B cell (primary cell): ENCODE measurements at places on chromosomes 5 and 9.

DNA sequence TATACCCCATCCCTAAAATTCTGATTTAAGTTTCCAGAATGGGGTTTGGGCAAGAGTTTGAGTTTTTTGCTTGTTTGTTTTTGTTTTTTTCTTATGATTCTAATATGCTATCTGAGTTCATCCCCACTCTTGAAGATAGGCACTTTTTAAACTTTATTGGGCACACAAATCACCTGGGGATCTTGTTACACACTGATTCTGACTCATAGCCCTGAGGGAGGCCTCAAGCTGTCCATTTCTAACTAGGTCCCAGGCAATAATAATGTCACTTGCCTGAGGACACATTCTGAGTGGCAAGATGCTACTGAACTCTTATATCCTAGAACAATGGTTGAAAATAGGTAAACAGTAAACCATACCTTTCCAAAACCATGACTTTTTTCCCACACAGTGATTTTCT lies 22.8 kb upstream of the ABLIM3 start:
- DNase-seq: no peak

DNA sequence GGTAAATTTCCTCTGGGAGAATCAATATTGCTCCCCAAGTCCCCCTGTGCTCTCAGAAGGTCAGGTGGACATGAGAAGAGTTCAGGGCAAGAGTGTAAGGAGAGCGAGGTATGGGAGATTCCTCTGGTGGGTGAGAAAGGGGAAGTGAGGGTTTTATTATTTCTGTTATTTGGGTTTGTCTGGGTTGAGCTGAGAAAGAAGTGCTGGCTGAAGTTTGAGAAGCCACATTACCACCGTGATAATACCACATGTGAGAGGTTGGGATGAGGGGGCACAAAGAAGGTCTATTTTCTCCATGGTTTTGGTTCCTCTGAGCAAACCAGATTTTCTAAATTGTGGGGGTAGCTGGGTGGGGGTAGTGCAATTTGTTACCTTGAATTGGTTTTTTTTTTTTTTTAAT lies 350.4 kb downstream of the OSTF1 start:
- no peak for DNase-seq

GRCh38 chr5:138883211-138883610 lies 8.1 kb upstream of the LRRTM2 start:
- no peak for DNase-seq

DNA sequence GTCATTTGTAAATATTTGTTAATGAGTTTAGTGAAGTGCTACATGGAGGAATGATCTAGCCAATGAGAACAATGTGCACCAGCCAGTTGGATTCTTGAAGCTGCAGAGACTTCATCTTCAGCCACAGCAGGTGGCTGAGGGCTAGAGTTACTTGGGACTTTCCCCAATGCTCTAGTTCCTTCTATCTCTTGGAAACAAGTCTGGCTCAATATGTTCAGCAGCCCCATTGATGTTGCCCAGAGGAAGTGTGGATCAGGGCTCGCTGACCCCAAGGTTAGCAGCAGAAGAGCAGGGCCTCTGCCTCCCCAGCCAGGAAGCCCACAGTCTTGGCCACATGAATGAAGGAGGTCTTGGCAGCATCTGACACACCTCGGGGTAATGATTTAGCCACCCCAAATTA lies 117.5 kb downstream of the SLC1A3 start:
- DNase-seq: peak; percentile 80

GRCh38 chr9:36946653-36947052 lies 87.4 kb downstream of the PAX5 start:
- no peak for DNase-seq

GRCh38 chr5:171850324-171850947 lies 64.8 kb downstream of the SMIM23 start:
- DNase-seq: no peak

DNA sequence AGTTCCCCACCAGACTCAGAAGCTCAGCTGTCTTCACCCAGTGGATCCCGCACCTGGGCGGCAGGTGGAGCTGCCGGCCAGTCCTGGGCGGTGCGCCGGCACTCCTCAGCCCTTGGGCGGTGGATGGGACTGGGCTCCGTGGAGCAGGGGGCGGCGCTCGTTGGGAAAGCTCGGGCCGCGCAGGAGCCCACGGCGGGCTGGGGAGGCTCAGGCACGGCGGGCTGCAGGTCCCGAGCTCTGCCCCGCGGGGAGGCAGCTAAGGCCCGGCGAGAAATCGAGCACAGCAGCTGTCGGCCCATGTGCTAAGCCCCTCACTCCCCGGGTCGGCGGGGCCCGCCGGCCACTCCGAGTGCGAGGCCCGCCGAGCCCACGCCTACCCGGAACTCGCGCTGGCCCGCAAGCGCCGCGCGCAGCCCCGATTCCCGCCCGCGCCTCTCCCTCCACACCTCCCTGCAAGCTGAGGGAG lies 560.0 kb downstream of the BRINP1 start:
- DNase-seq: no peak

DNA sequence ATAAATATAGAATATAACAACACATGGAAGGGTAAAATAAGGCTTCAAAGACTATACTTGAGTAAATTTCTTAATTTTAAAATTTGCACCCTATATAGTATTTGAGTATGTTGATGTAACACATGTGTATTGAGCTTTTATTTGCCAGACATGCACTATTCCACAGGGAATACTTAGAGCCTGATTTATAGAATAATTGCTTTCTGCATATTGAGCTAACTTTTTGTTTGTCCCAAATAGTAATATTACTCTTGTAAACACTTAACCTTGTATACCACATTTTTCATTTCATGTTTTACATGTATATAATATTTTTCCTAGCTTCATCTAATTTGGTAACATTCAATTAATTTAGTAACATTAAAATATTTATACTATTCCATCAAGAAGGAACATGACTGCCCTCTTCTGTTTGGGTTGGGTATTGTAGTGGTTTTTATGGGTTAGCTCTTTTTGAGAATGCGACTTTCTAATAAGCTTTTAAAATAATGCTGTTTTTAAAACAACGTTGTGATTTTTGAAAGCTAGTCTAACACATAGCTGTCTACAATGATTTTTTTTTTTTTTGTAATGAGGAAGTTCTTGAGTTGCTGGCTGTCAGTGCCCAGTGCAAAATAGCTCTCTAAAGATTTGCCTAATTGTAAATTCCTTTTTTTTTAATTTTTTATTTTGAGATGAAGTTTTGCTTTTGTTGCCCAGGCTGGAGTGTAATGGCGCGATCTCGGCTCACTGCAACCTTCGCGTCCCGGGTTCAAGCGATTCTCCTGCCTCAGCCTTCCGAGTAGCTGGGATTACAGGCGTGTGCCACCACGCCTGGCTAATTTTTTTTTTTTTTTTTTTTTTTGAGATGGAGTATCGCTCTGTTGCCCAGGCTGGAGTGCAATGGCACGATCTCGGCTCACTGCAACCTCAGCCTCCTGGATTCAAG lies 4.8 kb downstream of the SUB1 start:
- DNase-seq: peak; percentile 79

DNA sequence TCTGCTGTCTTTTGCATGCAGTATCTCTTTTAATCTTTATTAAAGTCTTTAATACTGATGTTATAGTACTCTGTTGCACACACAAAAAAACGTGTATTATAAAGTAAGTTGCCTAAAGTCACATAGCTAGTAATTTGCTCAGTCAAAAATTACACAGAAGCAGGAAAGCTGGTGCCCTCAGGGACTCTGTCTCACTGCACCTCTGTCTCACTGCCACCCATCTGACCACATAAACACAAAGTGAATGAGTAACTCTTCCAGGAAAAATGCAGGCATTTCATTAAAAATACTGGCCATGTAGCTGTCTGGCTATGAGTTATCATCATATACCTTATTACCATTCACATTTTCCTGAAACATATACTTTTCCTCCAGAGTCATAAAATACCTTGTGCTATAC lies 591.7 kb downstream of the CSNK1G3 start:
- DNase-seq: no peak

GRCh38 chr9:34363619-34364351 lies 12.9 kb downstream of the MYORG start:
- no peak for DNase-seq

GRCh38 chr5:72951671-72952468 lies 4.0 kb upstream of the FCHO2 start:
- no peak for DNase-seq

DNA sequence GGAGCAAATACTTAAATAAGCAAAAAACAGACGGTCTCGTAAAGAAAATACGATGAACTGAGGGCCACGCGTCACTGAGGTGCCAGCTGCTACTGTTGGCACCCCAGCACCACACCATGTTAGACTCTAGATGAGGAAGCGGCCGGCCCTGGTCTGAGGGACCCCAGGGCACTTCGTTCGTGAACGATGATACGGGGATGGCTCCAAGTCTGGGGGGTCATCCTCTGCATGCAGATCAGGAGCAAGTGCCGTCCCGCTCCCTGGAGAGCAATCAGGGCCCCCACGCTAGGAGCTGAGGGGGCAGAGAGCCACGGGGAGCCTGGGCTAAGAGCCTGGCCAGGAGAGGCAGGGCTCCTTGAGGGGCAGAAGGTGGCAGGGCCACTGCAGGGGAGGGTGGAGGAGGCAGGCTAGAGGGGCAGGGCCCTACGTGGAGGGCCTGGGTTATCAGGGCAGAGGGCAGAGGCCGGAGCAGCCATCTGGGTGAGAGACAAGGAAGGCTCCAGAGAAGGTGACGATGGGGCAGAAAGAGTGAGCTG lies 24.1 kb downstream of the SARDH start:
- no peak for DNase-seq

- no peak for DNase-seq
These were observed 772.0 kb upstream of the FAM174A start for GRCh38 chr5:99763021-99763774.

GRCh38 chr5:21774281-21774680 lies 1078.9 kb downstream of the CDH12 start:
- DNase-seq: no peak

DNA sequence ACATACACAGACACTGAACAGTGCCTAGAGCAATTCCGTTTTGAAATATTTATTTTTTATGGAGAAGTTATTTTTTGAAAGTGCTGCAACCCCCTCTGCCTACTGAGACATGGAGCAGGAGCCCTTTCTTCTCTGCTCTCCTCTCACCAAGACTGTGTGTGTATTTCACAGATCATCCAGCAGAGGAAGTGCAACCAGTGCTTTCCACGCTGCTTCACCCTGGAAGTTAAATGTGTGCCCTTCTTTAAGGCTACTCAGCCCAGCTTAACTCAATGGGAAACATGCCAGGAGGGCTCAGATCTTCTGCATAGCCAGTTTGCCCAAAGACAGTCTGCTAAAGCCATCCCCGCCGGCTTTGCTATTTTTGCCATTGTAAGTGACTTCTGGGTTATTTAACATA lies 606.3 kb downstream of the TLE1 start:
- DNase-seq: no peak

GRCh38 chr5:52376592-52376991 lies 411.1 kb upstream of the ITGA1 start:
- DNase-seq: no peak

DNA sequence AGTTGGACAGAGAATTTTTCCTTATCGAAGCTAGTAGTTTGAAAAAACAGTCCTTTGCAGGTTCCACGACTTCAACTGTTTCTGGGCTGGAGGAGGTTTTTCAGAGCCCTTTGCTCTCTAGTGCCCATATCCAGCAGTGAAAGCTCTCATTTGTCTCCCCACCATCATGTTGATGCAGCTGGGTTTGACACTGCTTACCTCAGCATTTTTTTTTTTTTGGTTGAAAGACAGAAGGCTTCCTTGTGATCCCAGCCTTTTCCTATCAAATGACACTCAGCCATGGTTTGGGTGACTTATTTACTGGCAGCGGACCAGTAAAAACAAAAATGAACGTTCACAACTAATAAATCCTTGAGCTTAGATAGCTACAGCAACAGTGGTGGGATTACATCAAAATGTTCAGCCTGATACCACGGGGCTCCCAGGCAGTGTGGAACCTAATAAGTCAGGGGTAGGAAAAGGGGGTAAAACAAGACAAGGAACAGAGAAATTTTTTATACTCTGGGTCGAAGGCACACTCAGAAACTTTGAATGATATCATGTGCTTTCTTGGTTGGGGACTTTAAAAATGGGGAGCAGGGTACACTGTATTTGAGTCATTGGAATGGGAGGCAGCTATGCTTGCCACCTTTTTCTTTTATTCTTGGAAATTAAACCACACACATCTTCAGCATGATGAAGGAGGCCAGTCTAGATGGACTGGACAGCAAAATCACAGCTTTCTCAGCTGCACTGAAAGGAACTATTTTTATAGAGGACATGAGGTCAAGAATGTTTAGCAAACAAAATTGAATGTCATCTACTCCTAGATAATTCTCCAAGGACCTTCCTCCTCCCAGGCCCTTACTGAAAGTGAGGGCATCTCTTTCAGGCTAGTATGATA lies 308.9 kb upstream of the MPDZ start:
- DNase-seq: no peak

DNA sequence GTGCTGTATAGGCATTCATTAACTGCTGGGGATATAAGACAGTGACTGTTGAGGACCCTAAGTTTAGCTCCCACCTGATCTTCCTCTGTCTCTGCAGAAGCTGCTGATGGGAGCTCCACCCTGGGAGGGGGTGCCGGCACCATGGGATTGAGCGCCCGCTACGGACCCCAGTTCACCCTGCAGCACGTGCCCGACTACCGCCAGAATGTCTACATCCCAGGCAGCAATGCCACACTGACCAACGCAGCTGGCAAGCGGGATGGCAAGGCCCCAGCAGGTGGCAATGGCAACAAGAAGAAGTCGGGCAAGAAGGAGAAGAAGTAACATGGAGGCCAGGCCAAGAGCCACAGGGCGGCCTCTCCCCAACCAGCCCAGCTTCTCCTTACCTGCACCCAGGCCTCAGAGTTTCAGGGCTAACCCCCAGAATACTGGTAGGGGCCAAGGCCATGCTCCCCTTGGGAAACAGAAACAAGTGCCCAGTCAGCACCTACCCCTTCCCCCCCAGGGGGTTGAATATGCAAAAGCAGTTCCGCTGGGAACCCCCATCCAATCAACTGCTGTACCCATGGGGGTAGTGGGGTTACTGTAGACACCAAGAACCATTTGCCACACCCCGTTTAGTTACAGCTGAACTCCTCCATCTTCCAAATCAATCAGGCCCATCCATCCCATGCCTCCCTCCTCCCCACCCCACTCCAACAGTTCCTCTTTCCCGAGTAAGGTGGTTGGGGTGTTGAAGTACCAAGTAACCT lies 22.1 kb downstream of the PCDHGC5 start:
- peak; percentile 77 for DNase-seq

DNA sequence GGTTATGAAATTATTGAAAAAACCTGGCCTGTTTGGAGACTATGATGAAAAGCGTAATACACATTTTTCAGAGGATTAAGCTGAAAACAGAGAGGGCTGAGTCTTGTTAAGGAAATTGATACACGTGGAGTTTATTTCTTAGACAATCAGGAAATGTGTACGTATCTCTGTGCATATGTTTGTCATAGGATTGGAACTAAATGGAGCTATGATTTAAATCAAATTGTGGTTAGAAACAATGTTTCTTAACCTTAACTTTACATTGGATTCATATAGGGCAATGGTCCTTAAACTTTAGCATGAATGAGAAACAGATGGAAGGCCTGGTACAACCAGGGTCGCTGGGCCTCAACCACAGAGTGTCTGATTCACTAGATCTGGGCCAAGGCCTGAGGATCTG lies 451.6 kb downstream of the CDH18 start:
- no peak for DNase-seq

- no peak for DNase-seq
These were observed 15.7 kb downstream of the NFX1 start for GRCh38 chr9:33306037-33306436.
